ENCODE measurements at places on chromosomes 5 and 9.

DNA sequence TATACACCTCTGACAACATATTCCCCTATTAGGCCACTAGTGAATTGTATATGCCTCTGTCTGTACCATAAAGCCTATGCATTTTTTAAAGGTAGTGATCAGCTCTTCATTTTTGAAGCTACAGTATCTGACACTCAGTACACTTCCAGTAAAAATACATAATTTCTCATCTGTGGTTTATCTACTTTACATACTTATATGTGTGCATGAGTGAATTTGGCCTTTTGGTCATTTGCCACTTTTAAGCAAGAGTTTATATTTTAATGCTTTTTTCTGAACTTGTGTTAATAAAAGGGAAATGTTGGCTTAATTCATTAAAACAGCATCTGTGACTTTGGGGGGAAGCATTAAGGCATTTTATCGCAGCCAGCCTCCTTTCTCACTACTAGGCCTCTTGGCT lies 47.8 kb downstream of the ST8SIA4 start:
- DNase-seq = no peak

GRCh38 chr5:41790038-41790776 lies 80.0 kb downstream of the OXCT1 start:
- DNase-seq = no peak

DNA sequence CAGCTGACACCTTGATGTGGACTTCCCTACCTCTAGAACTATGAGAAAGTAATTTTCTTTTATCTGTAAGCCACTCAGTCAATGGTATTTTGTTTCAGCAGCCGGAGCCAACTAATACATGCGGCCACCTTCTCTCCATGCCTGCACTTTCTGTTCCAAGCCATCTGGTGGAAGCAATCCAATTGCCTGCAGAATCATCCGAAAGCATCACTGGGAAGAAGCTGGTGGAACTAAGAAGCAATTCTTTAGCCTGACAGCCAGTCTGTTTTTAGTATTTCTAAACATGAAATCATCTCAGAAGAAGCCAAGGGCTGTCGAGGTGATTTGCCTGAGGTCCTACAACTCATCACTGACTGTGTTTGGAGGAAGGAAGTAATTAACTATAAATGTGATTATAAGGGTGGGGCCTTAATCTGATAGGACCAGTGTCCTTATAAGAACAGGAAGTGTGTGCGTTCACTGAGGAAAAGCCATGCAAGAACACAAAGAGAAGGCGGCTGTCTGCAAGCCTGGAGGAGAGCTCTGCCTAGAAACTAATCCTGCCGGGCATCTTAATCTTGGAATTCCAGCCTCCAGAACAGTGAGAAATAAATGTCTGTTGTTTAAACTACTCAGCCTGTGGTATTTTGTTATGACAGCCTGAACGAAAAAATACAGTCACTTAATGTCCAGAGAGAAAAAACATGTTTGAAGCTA lies 49.1 kb downstream of the NXNL2 start:
- DNase-seq = no peak

- no peak for DNase-seq
Measured at GRCh38 chr9:107685376-107685775, 195.8 kb upstream of the KLF4 start.

DNA sequence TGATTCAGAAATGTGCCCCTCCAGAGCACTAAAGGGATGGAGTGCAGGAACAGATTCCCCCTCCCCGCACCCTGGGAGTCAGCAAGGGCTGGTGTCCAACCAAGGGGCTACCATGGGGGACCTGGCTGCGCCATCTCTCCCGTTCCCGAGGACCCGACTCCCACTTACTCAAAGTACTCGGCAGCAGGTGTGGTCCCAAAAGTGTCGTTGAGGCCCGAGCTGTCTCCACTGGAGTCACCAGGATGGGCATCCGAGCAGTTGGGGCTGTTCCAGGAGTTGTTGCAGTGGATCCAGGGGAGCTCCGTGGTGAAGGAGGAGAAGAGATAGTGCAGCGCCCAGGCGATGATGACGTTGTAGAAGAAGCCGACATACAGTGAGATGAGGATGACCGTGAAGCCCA lies 12.9 kb downstream of the SLC6A3 start:
- DNase-seq = no peak

DNA sequence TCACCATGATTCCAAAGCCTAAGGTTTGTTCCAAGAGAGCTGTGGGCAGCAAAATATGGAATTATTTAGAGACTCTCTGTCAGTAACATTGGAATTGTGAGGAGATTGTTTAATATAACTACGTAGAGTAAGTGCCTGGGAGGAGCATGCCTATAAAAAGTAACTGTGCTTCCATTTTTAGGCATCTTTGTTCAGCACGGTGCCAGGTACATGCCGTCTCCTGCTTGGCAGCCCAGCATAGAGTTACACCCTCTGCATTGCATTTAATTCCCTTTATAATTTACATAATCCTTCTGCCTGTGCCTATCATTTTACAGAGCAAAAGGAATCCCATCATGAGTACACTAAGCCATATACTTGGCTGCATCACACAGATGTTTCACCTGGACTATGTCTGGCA lies 32.1 kb upstream of the ALDH1A1 start:
- no peak for DNase-seq

All from activated CD4-positive, CD25-positive, alpha-beta regulatory T cell (primary cell).